ENCODE measurements at places on chromosomes 7 and 10. TPM values are rescaled to one million over a fixed set of nuclear protein-coding genes. Genes with fewer than 3 reads are reported as not detected.

- DNase-seq, result no peak
These were observed 44.3 kb downstream of the CACUL1 start for GRCh38 chr10:118710487-118710886.

GRCh38 chr10:28881171-28881882, 204.0 kb downstream of the BAMBI start:
- no peak for DNase-seq

DNA sequence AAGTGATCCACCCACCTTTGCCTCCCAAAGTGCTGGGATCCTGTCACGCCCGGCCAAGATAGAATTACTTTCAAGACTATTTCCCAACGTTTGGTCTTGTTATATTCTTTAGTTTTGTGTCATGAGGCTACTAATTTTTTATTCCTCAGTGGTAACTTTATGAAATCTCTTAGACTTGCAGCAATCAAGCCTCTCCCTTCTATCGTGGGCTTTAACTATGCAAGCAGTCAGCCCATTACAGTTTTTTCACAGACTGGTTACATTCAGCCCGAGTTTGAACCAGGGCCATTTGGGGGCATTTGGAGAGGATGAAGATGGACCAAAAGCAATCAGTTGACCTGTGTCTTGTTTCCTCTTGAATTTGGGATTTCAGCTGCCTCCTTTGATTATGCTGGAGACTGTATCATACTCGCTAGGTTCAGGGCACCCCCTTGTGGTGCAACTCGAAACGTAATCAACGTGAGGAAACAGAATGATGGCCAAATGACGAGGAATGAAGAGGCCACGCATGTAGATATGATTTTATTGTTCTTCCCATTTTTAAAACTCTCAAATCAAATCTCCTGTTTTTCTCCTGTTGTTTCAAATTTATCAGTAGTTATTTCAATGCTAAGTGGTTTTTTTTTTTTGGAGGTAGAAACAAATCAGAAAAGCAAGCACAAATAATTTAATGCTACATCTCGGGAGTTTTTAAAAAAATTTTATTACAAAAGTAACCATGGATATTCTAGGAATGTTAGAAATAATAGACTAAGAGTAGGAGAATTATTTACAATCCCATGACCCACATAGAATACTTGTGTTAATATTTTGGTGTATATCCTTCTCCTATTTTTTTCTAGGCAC, 151.6 kb downstream of the KIAA1217 start:
- DNase-seq, result no peak

Gene LBX1
- total RNA-seq, result not detected

DNA sequence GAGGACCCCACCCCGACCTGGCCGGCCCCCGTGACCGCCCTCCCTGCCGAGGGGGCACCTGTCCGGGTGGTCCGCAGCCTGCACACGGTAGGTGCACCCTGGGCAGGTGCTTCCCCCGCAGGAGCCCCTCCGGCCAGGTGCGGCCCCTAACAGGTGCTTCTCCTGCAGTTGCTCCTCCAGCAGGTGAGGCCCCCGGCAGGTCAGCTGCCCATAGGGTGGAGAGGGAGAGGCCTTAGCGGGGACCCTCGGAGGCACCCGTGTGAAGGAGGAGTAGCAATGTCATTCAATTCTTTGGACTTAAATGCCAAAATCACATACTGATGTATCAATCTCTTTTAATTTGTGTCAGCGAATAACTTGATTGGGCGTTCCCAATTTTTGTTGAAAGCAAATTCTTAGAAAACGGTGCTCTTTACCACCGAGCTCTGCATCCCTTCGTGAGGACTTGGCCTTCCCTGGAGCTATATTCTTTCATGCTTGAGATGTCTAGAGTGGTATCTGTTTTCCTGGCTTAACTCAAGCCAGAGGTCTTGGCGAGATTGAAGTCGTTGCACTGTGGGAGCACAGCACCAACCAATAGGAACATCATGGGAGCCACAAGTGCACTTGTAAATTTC, 738 bp upstream of the NCAPG2 start:
- DNase-seq, result no peak

DNA sequence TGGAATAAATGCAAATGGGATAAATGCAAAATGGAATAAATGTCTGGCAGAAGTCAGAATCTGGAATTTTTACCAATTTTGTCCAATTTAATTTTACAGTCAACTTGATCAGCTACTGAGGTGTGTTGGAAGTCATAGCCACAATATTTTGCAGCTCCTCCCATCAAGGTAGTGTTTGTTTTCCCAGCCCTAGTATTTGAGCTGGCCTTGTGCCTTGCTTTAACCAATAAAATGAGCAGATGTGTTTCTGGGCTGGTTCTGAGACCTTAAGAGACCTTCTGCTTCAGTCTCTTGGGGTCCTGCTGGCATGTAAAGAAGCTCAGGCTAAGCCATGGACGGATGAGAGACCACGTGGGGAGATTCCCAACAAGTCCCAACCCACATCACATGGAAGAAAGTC, 42.7 kb upstream of the RSBN1L start:
- DNase-seq, result no peak

Gene EPO
- total RNA-seq, result not detected

Gene FFAR4
- not detected for total RNA-seq

Gene JCAD
- 1.7 TPM for total RNA-seq

Gene RINT1
- total RNA-seq, result 14.2 TPM

Gene H2BK1
- not detected for total RNA-seq

- no peak for DNase-seq
These were observed 930.6 kb upstream of the ZNF722 start for GRCh38 chr7:63067897-63068585.

Gene GIMAP2
- 0.48 TPM for total RNA-seq

Gene CFAP70
- 1.2 TPM for total RNA-seq

Gene CHST12
- 11.6 TPM for total RNA-seq

- no peak for DNase-seq
These were observed 111.9 kb upstream of the RPA3 start for GRCh38 chr7:7830122-7830878.

DNA sequence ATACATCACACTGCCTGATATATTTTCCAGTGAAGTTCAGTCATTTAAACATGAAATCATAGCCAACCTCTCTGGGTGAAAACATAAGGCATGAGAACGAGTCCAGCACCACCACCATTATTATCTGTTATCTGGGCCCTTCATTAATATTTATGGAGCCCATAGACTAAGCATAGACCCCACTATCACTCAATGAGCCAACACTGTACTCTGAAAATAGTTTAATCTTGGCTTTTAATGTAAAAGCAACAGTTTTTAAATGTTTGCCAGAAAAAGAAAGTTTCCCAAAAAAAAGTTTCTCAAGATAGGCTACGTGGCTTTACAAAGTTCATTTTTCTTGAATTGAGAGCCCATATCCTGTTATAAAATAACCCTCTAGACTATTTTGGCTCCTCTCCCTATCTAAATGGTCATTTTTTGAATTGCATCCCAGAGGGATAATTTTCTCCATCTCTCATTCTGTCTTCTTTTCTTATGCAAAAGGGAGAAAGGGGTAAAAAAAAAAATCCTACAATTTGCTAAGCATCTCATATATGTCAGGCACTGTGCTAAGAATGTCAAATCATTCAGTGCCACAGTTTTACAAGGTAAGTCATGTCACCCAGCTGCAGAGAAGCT, 66.1 kb downstream of the FZD1 start:
- DNase-seq, result no peak

DNA sequence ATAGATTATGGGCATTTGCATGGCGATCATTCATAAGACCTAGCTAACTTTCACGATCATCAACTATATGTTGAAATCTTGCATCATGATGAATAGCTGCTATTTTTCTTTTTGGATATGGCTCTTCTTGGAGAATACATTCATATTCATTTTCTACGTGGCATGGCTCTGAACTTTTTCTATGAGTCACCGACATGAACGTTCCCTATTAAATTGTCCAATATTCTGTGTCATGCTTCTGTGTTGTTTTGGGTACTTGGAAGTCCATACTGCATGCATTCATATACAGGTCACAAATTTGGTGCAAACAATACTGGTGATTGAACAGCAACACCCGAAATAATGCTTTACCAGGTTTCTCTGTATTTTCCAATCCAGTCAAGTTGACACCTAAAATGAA, 37.9 kb upstream of the ANKRD1 start:
- no peak for DNase-seq

DNA sequence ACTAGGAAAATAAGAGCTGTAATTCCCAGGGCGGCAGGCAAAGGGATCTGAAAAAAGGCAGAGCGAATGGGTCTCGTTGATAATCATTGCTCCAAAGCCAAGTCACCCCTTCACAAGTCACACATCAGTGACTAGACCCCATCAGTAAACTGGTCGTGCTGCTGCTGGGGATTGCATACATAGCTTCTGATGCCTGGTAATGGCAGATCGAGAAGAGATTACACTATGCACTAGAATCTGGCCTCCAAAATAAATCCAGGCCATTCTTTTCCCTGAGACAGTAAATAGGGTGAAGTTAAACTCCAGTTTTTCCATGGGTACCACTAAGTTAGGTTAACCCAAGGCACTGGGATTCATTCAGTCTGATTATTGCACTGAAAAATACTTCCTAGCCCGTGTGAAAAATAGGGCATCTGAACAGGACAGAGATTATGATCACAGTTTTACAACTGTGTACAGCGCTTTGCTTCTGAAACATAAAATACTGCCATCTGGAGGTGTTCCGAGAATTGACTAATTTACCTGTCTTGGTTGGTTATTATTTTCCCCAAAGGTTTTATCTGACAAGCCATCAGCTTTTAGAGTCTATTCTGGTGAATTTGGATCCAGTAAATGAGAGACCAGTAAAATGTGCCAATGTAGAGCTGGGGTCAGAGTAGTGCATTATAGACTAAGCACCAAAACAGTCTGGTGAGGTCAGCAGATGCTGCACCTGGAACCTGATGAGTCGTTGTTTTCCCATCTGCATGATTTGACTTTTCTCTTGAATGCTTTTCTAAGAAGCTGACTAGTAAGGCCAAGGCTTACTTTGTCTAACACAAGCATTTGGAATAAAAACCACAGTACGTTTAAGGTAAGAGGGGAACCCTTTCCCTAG, 82.9 kb upstream of the AFAP1L2 start:
- peak; percentile 70 for DNase-seq

GRCh38 chr10:130224228-130224627, 88.0 kb downstream of the GLRX3 start:
- no peak for DNase-seq

Gene TEX36
- total RNA-seq, result not detected

- DNase-seq, result no peak
These were observed 140.5 kb downstream of the CHCHD3 start for GRCh38 chr7:132941428-132941827.

GRCh38 chr10:5442065-5442989, 30.0 kb downstream of the NET1 start:
- no peak for DNase-seq

Gene AKR1E2
- 1.9 TPM for total RNA-seq

DNA sequence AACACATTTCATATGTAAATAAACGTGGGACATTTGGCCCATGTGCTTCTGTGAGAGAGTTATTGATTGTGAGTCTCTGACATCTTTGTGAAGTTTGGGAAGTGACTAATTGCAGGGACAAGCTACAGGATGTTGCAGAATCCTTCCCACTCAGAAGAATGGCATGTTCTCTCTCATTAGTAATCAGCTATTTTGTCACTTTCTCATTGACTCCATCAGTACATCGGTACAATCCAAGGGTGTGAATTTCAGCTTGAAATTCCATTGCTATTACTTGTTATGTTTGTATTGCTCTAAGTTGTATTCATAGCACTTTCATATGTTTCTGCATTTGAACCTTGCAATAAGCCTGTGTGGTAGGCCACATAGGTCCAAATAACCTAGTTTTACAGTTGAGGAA, 100.0 kb upstream of the KCNMA1 start:
- DNase-seq, result peak; percentile 89

Gene KCNIP2
- total RNA-seq, result 0.29 TPM

Gene HACD1
- 16.6 TPM for total RNA-seq

GRCh38 chr10:77969114-77969513, 42.6 kb upstream of the DLG5 start:
- no peak for DNase-seq

Gene CYP3A4
- total RNA-seq, result not detected

GRCh38 chr10:7370511-7370910, 40.3 kb downstream of the SFMBT2 start:
- no peak for DNase-seq

GRCh38 chr7:157522954-157523353, 186.2 kb downstream of the DNAJB6 start:
- no peak for DNase-seq

GRCh38 chr7:75943864-75944263, 28.9 kb downstream of the POR start:
- DNase-seq, result peak; percentile 61

DNA sequence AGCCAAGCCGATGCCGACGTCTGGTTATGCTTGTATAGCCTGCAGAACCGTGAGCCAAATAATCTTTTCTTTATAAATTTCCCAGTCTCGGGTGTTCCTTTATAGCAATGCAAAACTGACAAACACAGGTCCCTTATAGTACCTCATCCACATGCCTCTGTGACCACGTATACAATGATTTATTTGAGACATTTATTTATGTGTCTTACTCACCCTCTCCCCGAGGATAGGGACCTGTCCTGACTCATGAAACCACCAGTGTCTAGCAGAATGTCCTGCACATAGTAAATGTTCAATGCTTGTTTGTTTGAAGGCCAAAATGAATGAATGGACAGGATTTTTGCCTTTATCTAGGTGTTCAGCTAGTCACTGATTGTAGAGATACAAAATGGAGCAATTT, 147.9 kb upstream of the FZD8 start:
- DNase-seq, result peak; percentile 43

Gene FAM237B
- not detected for total RNA-seq

All from kidney epithelial cell (primary cell).